ENCODE measurements at places on chromosomes 12 and 14. TPM values are rescaled to one million over a fixed set of nuclear protein-coding genes. Genes with fewer than 3 reads are reported as not detected.

- no peak for DNase-seq
These were observed 33.1 kb upstream of the MMP19 start for GRCh38 chr12:55875704-55876467.

DNA sequence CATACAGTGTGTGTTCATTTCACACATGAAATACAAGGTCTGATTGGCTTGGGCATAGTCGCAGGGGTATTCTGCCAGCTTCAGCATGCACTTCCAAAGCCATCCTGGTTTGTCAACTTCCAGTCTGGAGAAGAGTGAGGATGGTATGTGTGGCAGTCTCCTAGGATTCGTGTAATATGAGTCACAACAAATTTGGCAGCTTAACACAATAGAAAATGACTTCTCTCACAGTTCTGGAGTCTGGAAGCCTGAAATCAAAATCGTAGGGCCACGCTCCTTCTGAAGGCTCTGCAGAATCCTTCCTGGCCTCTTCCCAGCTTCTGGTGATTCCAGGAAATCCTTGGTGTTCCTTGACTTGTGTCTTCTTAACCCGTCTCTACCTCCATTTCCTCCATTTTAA is 167.5 kb downstream of the PPM1H start:
- no peak for DNase-seq

DNA sequence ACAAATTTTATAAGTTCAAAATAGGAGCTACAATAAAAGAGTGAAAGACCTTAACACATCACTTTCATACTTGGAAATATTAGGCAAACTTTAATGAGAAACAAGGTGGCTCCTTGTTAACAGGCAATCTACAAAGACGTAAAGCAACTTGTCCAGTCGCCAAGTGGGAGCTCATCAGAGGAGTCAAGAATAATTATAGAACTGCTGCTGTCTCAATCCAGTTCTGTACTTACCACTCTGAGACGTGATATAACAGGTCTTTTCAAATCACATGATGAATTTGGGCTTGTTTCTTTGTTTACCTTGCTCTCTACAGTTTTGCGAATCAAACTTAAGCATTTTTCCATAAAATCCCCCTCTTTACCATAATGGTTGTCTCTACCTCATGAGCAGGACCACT is 3.6 kb downstream of the YBX3 start:
- DNase-seq = no peak

GRCh38 chr12:62803756-62804155 is 131.2 kb downstream of the PPM1H start:
- no peak for DNase-seq

GRCh38 chr14:89164168-89165073 is 252.6 kb downstream of the FOXN3 start:
- no peak for DNase-seq

The LRP1-AS gene
- total RNA-seq = not detected

The TBC1D30 gene
- total RNA-seq = not detected

The FAM90A1 gene
- 0.43 TPM for total RNA-seq

The KRT2 gene
- total RNA-seq = not detected

Data from activated CD4-positive, alpha-beta memory T cell treated with anti-CD3 and anti-CD28 coated beads for 36 hours (primary cell).